ENCODE measurements at places on chromosomes 2 and 18. TPM values are rescaled to one million over a fixed set of nuclear protein-coding genes. Genes with fewer than 3 reads are reported as not detected.

DNA sequence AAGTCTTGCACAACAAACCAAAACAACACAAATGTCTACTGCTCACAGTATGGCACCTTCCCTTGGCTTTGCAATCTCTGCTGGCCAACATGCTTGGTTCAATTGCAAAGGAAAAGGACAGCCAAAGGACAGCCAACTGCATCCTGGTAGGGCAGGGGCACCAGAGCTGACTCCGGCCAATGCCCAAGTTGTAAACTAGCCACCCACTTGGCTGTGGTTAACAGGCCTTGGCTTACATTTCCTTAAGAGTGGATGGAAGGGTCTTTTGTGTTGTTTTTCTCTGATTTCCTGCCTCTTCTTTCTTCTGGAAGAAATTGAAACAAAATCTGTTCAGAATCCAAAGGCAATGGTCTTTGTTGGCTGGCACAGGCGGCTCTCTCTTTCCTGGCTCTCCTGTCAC is 119.1 kb upstream of the TRIB2 start:
- DNase-seq: no peak

DNA sequence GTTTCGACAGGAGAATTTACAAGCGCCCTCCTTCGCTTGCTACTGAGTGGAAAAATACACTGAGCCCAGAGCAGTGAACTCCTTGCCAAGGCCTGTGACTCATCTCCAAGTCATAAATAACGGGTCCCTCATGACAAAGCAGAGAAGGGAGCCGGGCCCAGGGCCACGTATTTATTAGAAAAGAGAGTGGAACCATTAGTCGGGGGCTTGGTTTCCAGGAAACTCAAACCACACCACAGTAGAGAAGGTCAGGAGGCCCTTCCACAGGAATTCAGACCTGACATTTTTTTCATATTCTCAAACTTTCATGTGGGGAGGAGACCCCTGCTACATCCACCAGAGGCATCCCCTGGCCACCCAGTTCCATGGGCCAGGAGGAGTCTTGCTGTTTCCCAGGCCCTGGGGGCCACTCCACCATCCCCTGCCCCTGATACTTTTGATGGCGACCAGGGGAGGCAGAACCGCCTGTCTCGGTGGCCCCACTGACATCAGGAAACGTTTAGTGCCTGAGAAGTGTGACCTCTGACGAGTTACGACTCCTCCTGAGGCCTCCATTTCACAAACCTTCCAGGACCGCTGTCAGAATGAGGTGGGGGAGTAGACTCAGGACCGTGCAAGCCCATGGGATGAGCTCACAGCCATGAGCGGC is 289.7 kb downstream of the DYSF start:
- DNase-seq: peak; percentile 64

GRCh38 chr2:209305746-209306196 is 118.1 kb upstream of the MAP2 start:
- DNase-seq: no peak

DNA sequence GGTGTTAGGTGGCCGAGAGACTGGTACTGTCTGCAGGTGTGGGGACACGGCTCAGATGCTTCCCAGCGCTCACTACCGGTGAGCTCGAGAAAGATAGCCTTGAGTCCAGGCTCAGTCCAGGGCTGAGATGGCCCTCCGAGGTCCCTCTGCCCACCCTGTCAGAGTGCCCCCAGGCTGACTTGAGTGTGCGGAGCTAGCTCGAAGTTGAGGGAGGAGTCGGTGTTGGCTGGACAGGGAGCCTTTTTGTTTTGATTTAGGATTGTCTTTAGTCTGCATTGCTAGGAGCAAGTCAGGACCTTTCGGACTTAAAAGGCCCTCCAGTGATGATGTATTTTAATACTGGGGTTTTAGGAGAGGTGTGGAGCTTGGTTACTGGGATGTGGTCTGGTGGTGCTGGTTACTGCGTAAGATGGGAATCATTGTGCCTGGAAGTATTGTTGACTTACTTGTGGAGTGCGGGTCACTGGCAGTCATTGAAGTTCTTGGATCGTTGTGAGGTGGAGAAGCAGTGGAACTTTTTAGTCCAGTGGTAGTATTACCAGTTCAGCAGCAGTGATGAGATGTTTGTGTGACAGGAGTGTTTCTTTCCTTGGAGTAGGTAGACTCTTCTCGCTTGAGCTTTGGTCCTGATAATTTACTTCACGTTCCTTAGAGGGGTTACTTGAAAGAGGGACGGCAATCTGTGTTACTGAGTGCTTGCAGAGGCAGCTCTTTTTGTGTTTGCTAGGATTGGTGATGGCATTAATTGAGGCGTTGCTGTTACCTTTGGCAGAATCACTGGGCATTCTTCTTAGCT is 633 bp downstream of the KIAA1328 start:
- no peak for DNase-seq

- DNase-seq: no peak
Observed at GRCh38 chr2:124526221-124526620, 501.1 kb downstream of the CNTNAP5 start.

Gene COL4A3
- total RNA-seq: 2.3 TPM

Gene PDCD1
- total RNA-seq: not detected

Gene M1AP
- 1.3 TPM for total RNA-seq

Gene ECEL1
- 2.2 TPM for total RNA-seq

Gene CDKL4
- total RNA-seq: 1.2 TPM
